Cardiac muscle cell (in vitro differentiated cells and primary cell): ENCODE measurements at places on chromosomes 13 and 19.
A peak's percentile ranks its signal among the peaks of the same experiment; 100 is the strongest.

- no peak for DNase-seq
Observed at GRCh38 chr13:25276748-25277147, 10.5 kb downstream of the MTMR6 start.

DNA sequence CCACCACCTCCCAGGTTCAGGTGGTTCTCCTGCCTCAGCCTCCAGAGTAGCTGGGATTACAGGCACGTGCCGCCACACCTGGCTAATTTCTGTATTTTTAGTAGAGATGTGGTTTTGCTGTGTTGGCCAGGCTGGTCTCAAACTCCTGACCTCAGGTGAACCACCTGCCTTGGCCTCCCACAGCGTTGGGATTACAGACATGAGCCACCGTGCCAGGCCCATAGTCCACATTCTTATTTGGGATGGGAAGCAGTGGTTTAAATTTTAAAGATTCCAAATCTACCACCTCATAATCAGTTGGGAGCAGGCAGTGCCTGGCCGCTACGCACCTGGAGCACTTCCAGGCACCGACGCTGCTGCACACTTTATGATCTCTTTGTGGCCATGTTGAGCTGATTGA, 160.6 kb upstream of the SOX1 start:
- no peak for DNase-seq

- no peak for DNase-seq
Observed at GRCh38 chr13:35592457-35592856, 116.0 kb upstream of the MAB21L1 start.

DNA sequence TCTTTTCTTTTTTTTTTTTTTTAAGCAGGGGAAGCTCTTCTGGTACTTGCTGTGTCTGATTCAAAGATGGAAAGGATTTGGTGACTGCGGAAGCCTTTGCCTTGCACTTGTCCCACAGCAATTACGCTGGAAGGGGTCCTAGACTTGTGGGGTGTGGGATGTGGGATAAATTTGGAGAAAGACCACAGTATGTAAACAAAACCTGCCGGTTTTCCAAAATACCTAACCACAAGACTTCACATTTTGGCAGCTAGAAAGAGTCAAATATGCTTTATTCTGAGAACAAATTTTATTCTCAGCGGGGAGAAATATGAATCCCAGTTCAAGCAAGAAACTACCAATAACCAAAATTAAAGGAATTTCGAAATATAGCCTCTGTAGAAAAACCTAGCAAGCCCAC, 176.5 kb downstream of the SPRY2 start:
- DNase-seq = no peak

GRCh38 chr13:21925720-21926119, 254.8 kb downstream of the FGF9 start:
- no peak for DNase-seq

DNA sequence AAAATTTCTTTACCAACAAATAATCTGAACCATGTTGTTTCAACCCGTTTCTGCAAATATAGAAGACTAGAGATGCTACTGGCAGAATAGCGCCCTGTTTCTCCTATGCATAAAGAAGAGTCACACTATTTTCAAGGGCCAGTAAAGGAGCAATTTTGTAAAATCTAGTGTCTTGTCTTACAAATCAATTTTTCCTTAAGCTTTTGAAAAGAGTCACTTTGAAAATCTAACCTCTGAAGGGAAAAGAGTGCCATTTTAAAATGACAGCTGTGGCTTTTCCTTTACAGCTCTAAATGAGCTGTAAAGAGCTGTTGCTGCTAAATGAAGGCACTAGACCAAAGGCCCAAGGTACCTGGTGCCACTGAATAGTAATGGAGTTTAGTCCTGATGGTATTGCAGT, 16.9 kb upstream of the GTF2F2 start:
- DNase-seq = no peak

DNA sequence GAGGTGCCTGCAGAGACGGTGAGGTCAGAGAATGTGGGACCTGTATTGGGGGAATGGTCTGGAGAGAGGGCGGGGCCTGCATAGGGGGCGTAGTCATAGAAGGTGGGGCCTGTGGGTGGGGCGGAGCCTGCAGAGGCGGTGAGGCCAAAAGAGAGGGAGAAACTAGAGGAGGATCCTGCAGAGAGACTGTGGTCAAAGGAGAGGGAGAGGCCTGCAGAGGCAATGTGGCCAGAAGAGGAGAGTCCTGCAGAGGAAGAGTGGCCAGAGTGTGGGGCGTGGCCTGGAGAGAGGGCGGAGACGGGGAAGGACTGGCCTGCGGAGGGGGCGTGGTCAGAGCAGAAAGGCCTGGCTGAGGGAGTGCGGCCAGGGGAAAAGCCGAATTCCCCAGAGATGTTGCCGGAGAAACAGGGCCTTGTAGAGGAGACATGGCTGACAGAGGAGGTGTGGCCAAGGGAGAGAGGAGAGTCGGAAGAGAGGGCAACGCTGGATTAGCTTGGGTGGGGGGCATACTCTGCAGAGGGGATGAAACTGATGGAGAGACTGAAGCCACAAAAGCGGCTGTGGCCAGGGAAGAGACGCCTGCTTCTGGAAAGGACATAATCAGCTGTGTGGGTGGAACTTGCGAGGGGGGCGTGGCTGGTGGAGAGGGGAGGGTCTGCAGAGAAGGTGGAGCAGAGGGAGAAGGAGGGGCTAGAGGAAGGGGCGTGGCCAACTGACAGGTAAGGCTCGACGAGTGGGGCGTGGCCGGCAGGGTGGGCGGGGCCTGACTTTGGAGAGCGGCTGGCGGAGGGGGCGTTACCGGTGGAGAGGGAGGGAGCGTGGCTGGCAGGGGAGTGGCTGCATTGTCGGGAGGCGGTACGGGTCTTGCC, 2.5 kb downstream of the PRR36 start:
- DNase-seq = peak; percentile 98

GRCh38 chr13:53042877-53043276, 14.3 kb downstream of the OLFM4 start:
- DNase-seq = no peak

- DNase-seq = no peak
Observed at GRCh38 chr19:9935506-9936325, 599 bp downstream of the OLFM2 start.

DNA sequence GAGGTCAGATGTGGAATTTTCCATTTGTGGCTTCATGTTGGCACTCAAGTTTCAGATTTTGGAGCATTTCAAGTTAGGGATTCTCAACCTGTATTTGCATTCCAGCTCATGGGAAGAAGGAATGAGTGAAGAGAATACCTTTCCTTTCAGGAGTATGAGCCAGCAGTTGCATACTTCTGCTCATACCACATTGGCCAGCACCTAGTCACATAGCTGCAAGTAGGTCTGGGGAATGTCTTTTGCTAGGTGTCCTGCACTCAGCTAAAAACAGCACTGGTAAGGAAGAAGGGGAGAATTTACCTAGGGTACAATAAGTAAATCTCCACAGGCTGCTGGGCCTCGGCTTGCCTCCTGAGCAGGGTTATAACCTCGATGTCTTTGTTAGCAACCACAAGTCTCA, 24.6 kb upstream of the ATP8A2 start:
- DNase-seq = peak; percentile 51

- DNase-seq = peak; percentile 49
Observed at GRCh38 chr13:73158851-73159250, 100.0 kb downstream of the KLF5 start.

DNA sequence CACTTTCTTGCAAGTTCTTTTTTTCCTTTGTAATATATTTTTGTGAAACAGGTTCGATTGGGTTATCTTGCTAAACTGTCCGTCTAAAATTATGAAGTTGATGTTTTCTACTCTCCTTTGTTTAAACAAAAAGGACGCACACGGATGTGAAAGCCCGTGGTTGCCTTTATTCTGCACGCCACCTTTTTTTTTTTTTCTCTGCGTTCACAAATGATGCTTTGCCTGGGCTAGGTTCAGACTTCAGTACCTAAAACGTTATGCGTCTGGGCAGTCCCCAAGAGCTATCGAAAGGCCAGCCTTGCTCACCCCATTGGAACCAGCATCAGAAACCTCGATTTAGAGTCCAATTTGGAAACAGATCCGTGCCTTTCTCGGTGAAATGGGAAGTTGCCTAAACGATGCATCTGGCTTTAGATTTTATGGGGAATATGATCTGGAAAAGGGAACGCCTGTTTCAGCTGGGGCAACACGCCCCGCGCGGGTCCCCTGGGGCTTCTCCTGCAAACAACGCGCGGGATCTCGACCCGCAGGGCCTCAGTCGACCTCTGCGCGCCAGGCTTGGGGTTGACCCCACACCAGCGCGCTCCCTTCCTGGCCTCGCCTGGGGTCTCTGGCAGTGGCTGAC, 113.9 kb downstream of the KCNRG start:
- no peak for DNase-seq

- no peak for DNase-seq
Observed at GRCh38 chr13:39596176-39596575, 6.8 kb downstream of the LHFPL6 start.

DNA sequence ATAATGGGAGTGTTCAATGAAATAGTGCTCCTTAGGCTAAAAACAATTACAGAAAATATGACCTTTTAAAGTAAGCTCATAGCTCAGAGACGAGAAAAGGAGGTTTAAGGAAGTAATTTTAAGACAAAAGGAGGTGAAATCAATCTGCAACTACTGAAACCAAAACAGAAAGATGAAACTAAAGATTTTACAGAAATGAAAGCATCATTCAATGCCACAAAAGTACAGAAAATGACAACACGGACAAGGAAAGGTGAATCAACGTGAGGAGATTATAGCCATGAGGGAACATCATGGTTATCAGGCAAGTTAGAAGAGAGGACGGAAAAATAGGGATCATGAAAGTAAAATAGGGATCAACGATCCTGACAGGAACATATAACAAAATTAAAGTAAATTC, 745.2 kb downstream of the PCDH17 start:
- no peak for DNase-seq

- DNase-seq = peak; percentile 72
Observed at GRCh38 chr19:54448040-54448773, 792 bp upstream of the LENG8 start.

GRCh38 chr19:10631874-10632273, 6.5 kb downstream of the SLC44A2 start:
- no peak for DNase-seq

DNA sequence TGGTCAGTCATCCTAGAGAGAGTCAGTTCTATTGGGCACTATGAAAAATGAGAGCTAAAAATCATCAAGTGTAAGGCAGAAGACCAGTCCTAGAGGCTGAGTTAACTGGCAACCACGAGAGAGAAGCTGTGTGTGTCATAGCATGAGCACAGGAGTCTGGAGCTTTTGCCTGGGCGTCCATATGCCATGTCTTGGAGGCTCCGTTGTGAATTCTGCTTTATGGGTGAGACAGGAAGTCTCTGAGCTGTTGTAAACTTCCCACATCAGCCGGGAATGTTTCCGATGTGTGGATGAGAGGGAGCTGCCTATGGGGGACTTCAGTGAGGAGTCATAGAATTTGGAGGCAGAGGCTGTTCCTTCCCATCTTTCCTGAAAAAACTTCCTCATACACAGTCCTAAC, 120.0 kb downstream of the ITGBL1 start:
- DNase-seq = no peak

- DNase-seq = no peak
Observed at GRCh38 chr13:108263621-108264355, 5.7 kb upstream of the TNFSF13B start.

DNA sequence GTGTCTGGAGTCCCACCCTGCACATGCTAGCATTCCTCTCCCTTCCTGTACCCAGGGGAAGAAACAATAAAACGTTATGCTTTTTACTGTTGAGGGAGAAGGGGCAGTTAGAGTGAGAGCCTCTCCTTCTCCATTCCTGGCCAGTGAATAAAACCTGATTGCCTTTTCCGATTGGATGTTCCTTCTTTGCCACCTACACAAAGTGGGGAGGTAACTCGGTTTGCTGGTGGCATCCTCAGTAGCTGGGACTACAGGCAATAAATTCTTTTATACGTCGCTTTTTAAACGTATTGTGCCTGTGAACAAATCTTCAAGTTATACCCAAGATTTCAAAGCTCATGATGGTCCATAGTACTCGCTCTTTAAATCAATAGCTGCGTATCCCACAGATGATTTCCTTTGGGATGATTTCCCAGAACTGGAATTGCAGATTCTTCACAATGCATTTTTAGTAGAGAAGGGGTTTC, 660 bp upstream of the MVB12A start:
- no peak for DNase-seq
